ENCODE measurements at places on chromosomes 6 and 20.

- no peak for DNase-seq
Observed at GRCh38 chr6:131250936-131251335, 115.7 kb downstream of the AKAP7 start.

GRCh38 chr6:8195714-8196102 lies 93.4 kb upstream of the EEF1E1 start:
- DNase-seq, result no peak

DNA sequence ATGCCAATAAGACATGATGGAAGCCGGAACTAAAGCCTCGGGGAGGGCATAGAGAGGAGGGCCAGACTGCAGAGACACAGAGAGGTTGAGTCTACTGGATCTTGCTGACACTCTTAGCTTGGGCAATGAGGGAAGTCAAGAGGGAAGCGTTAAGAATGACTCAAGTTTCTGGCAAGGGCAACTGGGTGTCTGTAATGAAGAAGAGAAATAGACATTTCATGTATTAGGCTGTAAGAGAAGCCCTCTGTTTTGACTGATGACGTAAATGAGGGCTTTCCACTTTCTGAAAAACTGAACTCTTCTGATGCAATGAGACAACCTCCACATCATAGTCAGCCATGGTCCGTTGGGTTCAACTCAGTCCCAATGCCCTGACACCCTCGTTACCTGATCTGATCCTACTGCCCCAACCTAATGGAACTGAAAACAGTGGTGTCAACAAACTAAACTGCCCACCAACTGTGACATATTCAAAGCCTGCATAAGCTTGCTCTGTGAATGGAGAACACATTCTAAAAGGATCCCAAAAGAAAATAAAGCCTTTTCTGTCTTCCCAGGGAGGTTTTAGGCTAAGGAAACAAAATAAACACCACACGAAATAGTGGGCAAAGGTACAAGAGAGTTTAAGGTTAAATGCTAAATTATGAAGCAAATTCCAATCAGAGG lies 45.8 kb upstream of the PNRC1 start:
- DNase-seq, result no peak

DNA sequence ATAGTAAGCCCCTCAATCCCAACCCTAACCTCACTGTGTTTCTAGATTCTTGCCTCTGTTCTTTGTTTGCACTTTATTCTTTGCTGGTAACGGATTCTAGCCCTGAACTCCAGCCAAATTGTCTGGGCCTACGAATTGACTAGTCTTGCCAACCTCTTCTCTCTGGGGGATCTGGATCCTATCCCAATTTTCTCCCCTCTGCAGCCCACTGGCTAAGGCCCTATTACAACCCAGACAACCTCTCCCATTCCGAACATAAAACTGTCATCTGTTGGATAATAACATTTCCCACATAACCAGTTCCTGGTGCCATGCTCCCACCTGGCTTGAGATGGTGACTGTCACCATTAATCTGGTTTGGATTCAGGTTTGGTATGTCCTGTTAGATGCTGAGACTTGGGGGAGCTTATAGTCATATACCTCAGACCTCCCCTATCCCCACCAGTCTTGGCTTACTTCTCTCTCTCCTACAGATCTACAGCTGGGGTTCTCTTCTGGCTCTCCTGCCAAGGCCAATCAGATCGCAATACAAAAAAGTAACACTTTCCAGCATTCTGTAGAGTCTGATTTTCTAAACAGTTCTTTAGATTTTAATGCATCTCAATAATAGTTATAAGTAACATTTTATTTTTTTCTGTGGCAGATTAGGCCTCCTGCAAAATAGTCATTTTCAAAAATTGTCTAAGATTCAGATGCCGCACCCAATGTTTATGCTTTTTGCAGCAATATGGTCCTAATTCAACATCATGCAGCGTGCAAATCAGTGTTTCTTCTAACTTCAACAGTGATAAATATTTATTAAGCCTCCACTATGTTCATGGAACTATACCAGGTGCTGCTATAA lies 29.8 kb upstream of the AHI1 start:
- no peak for DNase-seq

DNA sequence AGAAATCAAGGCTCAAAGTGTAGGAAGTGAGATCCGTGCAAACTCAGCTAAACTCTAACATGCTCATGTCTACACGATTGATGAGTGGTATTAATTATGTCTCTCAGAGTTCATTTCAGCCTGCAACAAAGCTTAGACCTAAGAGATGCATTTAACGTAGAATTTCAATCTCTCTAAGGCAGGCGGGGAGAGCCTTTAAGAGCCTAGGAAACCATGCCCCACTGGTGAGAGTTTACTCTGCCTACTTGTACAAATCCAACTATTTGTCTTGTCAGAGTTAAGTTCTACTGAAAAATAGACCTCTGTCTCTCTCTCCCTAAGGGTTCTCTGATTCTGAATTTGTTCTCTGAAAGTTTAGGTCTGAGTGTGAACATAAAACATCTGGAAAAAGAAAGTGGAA lies 100.9 kb downstream of the SPTLC3 start:
- no peak for DNase-seq

Measured in NCI-H2227 treated with DMSO at 0.1 percent for 48 hours (cell line).